ENCODE measurements at places on chromosomes 5 and 9.

DNA sequence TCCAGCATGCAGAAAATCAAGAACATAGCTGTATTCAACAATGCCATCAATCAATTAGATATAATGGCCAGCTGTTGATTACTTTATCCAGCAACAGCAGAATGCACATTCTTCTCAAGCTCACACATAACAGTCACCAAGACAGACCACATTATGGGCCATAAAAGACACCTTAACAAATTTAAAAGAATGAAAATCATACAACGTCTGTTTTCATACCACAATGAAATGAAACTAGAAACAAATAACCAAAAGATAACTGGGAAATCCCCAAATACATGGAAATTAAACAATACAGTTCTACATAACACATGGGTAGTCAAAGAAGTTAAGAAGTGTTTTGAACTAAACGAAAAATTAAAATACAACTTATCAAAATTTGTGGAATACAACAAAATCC lies 130.9 kb upstream of the GNA14 start:
- DNase-seq: no peak

- DNase-seq: no peak
Observed at GRCh38 chr9:134951461-134951860, 33.7 kb upstream of the FCN1 start.

GRCh38 chr9:129560881-129561306 lies 60.0 kb downstream of the C9orf50 start:
- no peak for DNase-seq

DNA sequence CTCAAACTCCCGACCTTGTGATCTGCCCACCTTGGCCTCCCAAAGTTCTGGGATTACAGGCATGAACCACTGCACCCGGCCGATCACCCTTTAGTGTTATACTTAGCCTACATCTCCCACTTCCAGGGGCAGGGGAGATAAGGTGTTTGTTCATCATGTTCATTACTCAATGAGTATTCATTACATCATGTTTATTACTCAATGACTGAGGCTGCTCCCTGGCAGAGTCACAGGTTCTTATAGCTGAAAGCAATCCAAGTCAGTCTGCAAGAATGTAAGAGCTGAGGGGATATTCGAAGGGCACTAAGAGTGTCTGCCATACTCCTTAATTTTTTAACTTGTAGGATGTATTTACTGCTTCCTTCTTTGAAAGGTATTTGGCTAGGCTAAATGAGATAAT lies 214.2 kb downstream of the SPATA31D1 start:
- DNase-seq: no peak

GRCh38 chr9:4508907-4509589 lies 18.8 kb downstream of the SLC1A1 start:
- DNase-seq: no peak

GRCh38 chr9:71783120-71783523 lies 14.8 kb upstream of the CEMIP2 start:
- no peak for DNase-seq

DNA sequence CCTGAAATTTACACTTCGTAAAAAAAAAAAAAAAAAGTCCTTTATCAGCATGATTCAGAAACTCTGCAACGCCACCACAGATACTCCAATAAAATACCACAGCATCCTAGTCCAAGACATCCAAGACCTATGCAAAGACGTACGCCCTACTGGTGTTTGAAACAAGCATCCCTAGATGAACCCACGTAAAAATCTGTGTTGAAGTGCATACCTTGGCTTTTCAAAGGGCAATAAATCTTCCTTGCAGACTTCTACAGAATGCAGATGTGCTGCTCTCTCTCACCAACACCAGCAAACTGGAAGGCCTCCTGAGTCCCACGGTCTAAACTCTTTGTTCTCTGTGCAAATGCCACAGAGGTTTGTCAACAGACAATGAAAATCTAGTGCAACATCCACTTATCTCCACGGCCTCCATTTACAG lies 38.8 kb downstream of the MYO10 start:
- DNase-seq: no peak

GRCh38 chr5:65837139-65837538 lies 89.2 kb upstream of the ERBIN start:
- no peak for DNase-seq

DNA sequence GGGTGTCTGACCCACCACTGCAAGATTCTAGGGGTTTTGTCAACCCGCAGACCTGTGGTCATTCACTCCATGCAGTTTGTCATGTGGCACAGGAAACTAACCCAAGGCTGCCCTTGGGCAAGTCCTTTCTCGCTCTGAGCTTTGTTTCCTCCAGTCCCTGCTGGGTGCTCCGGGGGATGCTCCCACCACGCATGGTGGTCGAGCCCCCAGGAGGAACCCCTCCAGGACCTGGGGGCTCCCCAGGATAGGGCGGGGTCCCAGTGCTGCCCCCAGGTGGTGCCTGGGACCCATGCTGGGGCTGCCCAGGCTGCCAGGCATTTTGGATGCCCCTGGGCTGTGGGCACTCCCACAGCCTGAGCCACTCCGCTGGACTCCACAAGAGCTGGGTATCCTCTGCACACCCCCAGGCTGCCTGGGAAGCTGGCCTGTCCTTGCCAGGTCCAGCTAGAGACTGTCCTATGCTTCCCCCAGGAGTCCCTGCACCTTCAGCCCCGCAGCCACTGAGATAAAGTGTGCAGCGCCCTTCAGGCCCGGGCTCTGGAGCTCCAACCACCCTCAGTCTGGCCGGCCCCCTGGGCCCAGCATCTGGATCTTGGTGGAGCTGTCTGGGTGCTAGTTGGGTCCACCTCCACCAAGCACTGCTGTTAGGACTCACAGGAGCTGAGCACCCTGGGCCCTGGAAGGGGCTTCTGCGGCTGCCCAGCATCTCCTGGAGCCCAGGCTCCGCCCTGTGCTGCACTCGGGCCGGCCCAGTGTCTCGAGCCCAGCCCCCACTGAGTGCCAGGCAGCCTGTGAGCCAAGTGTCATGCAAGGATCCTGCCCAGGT lies 104.3 kb downstream of the PHF2 start:
- no peak for DNase-seq

Data from anterior cingulate cortex (tissue), 58 donors.